Bone marrow (tissue), 2 donors: ENCODE measurements at places on chromosomes 7 and 10.

DNA sequence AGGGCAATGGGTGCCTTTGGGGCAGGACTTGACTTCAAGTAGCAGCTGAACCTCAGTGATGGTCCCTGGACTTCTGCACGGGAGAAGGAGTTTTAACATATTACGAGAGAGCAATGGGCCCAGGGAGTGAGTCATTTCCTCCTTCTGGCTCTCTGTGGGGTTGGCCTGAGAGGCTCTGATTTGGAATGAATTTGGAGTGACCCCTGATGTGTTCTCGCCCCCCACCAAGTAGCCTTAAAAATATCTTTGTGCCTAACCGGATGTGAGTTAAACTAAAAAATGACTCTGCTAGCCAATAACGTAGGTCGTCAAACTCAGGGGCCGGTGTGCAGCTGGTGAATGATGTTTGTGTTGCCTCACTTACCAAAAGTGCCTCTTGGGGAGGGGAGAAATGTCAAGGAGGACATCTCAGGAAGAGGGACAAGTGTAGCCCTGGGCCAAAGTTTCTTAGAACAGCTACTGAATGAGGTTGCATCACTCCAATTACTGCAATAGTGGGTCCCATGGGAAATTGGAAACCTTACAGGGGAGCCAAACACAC, 656.6 kb downstream of the INHBA start:
- DNase-seq: no peak

- no peak for DNase-seq
These were observed 323.8 kb upstream of the C7orf33 start for GRCh38 chr7:148266795-148267194.

GRCh38 chr7:98984126-98984525, 105.8 kb downstream of the TRRAP start:
- DNase-seq: no peak

DNA sequence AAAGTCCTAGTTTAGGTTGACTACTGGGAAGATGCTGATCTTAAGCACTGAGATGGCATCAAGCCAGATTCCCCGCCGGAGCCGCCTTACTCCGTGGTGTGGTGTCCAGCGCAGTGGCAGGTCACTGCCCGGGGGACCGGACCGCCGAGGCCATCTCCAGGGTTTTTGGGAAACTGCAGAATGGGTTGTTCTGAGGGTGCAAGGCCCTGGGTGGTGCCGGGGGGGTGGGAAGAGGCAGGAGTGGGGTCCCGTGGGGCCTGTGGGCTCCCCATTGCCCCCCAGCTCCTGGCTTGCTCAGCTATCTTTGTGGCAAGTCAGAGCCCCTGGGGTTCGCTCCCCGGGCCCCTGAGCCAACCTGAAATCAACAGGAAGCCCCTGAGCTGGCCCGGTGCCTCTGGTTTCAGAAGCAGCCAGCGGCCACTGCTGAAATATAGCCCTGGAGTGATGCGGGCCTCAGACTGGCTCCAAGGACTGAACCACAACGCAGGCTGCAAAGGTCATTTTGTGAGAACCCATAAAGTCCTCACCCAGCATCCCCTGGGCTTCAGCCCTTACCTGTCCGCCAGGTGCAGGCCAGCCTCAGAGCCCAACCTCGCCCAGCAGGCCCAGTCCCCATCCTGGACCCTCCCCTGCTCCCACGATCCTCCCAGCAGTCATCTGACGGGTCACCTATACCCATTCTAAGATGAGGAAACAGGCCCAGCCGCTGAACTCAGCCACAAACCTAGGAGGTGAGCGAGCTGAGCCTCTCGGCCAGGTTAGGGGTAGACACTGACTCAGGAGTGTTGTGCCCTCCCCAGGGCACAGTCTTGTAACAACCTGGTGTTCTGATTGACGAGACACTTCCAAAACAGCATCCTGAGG, 102.7 kb downstream of the PDGFA start:
- no peak for DNase-seq

GRCh38 chr7:34832020-34832419, 174.0 kb downstream of the NPSR1 start:
- DNase-seq: no peak

GRCh38 chr7:128235471-128235870, 5.6 kb upstream of the LEP start:
- DNase-seq: no peak

- DNase-seq: no peak
These were observed 293.6 kb upstream of the ZMIZ1 start for GRCh38 chr10:78774999-78775711.

DNA sequence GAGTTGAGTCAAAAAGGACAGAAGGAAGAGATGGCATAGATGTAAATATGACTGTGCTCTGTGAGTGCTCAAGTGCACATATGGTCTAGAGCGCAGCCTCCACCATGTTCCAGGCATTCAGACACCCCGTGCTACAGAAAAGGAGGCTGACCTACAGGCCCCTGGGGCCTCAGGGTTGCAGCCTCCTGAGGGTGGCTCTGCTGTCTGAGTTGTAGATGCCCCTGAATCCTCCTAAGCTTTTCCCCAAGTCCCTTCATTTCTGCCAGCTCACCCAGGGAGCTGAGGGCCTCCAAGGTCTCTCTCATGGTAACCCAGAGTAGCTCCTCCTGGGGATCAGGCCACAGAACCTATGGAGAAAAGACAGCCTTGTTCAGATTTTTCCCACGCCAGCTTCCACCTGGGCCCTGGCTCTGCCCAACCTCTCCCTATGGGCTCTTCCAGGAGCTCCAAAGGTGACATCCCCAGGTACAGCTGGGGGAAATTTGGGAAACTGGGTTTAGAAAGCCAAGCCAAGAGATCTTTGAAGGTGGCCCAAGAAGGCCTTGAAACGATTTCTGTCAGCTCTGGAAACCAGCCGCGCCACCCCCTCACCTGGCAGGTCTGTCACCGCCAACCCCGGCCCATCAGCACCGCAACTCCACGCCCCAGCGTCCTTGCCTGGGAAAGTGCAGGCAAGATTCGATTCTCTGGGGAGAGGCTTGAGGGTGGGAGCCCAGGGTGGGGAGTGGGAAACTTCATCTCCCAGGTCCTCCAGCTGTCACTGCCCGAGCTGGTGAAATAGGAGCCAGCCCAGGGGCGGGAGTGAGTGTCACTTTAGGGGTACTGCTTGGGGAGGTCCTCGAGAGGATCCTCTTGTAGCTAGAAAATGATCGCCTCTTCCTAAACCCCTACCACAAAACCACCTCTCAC, 2.4 kb downstream of the ZNF467 start:
- DNase-seq: no peak

- DNase-seq: no peak
These were observed 610.5 kb downstream of the KCNMA1 start for GRCh38 chr10:77027141-77027540.

DNA sequence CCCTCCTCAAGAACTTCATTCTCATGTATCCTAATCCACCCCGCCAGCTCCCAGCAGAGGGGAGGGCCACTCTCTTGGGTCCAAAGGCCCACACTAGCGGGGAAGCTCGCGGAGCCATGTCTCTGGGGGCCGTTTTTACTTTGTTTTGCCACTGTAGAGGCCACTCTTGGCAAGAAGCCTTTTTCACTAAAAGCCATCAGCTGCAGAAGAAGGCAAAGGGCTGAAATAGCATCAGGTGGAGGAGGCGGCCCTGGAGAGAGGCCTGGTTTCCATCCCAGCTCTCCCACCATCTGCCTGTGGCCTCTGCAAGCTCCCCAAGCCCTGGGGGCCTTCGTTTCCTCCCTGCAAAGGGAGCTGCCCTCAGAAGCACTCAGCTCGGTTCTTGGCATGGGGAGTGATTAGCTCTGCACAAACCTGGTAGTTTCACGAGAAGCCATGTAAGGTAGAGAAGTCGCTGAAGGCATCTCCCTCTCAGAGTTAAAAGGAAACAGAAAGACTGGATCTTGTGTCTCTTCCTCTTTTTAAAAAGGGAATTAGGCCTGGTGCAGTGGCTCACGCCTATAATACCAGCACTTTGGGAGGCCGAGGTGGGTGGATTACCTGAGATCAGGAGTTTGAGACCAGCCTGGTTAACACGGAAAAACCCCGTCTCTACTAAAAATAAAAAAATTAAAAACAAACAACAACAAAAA, 70.3 kb downstream of the PARP12 start:
- no peak for DNase-seq

DNA sequence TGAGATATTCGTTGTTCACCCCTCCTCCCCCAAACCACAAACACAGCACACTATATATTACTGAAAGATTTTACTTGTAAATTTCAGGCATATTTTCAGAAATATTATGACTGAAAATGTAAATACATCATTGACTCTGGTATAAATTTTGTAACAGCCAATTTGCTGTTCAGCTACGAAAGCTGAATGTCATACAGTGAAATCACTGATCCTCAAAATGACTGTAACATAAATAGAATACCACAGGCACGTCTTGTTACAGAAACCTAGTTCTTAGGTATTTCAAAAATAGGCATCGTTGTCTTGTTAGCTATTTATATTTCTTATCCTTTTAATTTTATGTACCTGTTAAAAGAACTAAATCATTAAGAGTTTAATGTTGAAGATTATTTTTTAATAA, 15.1 kb downstream of the TRUB1 start:
- no peak for DNase-seq

GRCh38 chr10:113499806-113500205, 53.0 kb upstream of the HABP2 start:
- DNase-seq: no peak

- no peak for DNase-seq
These were observed 525.3 kb upstream of the CELF2 start for GRCh38 chr10:10492420-10492819.

DNA sequence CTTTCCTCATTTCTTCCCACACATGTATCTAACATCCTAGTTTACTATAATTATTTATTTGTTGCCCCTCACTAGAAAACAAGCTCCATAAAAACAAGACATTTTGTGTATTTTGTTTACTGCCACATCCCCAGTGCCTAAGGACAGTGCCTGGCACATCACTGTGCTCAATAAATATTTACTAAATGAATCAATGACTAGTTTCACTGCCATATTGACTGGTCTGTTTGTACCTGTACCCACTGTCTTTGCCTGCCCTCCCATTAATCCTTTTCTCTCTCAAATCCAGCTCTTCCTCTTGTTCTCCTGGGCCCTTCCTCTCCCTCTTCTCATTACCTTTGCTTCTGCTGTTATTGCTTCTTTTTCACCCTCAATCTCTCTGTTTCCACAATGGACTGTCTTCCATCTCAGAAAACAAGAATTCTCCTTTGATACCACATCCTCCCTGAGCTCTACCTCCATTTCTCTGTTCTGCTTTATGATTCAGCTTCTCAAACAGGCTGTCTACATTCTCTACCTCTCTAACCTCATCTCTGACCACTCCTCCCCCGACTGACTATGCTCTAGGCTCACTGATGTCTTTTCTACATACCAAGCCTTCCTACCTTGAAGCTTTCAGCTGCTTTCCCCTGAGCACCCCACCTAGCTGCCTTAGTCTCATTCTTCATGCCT, 8.3 kb upstream of the FAM133B start:
- no peak for DNase-seq

GRCh38 chr10:31708046-31708445, 220.6 kb downstream of the ARHGAP12 start:
- DNase-seq: no peak

DNA sequence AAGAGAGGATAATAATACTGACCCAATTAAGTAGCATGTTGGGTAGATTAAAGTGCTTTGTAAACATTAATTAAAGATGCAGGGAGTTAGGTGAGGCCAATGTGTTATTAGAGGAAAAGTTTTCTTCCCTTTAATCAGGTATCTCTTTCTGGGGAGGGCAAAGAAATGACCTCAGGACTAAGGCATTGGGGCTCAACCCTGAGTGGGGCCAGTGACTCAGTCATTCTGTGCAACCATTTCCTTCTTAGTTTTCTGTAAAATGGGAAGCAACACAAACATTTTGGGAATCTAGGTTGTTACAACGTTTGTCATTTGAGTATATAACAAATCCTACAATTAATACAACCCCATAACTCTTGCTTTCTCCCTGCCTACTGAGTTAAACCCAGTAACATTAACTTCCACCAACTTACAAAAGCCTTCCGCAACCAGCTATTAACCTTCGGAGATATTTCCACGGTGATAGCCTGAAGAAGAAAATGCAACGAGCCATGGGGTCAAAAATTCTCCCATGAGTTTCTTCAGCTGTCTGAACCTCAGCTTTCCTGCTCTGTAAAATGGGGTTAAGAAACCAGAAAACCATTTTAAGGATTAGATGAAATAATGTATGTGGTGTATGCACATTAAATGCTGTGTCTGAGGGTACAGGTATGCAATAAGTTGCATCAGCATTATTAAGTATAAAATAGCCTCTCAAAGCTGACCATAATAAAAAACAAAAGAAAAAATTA, 965 bp upstream of the PROSER2 start:
- DNase-seq: no peak
